ENCODE measurements at places on chromosomes 12 and 14.

DNA sequence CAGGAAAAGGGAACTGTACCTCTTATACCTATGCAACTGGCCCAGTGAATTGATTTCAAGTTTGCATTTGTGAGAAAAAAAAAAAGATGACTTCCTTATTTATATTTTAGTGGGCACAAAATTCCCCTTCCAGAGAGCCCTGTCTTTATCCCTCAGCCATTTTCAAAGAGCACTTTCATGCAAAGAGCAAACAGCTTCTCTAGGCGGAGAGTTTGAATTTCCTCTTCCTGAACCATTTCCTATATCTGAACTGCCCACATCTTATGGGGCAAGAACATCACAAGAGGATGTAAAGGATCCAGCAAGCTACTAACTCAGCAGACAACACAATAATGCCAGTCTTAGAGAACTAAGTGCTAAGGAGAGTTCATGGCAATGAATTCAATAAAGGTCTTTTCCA, 22.3 kb upstream of the PLXNC1 start:
- no peak for DNase-seq

DNA sequence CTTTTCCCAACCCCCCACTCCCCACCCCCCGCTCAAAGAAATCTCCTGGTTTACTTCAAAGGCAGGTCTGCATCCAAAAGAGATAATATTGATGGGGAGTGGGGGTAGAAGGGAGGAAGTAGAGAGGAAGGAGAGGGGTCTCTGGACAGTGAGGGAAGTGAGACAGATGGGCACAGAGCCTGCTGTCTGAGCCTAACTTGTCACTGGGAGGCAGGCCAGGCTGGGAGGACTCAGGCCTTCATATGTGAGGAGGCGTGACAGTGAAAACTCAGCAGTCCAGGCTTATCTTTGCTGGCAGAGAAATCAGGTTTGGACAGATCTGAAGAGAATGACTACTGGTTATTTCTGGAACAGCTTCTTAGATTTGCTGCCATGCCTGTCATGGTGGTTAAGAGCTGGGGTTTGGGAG, 192.3 kb downstream of the NUAK1 start:
- no peak for DNase-seq

GRCh38 chr12:121839993-121840761, 18.5 kb downstream of the HPD start:
- DNase-seq, result peak; percentile 15

- no peak for DNase-seq
Observed at GRCh38 chr14:68627868-68628604, 164.8 kb downstream of the ZFP36L1 start.

All from fibroblast of villous mesenchyme (primary cell).